Progenitor cell of endocrine pancreas (in vitro differentiated cells): ENCODE measurements at places on chromosomes 3 and 15. TPM values are rescaled to one million over a fixed set of nuclear protein-coding genes. Genes with fewer than 3 reads are reported as not detected.

Gene LMCD1
- total RNA-seq, result 24.3 and 26.1 TPM in 2 replicates

Gene PLA1A
- total RNA-seq, result 0.18 TPM in 1 of 2 replicates, not detected in the other

Gene CDCP1
- 10.1 and 15.3 TPM in 2 replicates for total RNA-seq

Gene RTP3
- not detected in 2 replicates for total RNA-seq

Gene TM4SF18
- total RNA-seq, result 0.36 TPM in 1 of 2 replicates, not detected in the other

Gene GCSAM
- not detected in 2 replicates for total RNA-seq

Gene MYO5A
- 24.9 and 31.0 TPM in 2 replicates for total RNA-seq

- H3K36me3 ChIP-seq, result no peaks in the 10 kb centered on the region
- no peak overlapping the region for H3K27ac ChIP-seq
- DNase-seq, result no peak
Measured at GRCh38 chr3:182597621-182598041, 195.7 kb upstream of the ATP11B start.

- no peak for DNase-seq
- H3K4me3 ChIP-seq, result no peak overlapping the region
- H3K4me1 ChIP-seq, result peaks cover 13% of the 10 kb centered on the region
- no peak overlapping the region for H3K27ac ChIP-seq
- H3K36me3 ChIP-seq, result no peaks in the 10 kb centered on the region
- H3K27me3 ChIP-seq, result peaks cover 7% of the 10 kb centered on the region
Measured at GRCh38 chr3:64083575-64083974, 60.3 kb upstream of the PSMD6 start.

DNA sequence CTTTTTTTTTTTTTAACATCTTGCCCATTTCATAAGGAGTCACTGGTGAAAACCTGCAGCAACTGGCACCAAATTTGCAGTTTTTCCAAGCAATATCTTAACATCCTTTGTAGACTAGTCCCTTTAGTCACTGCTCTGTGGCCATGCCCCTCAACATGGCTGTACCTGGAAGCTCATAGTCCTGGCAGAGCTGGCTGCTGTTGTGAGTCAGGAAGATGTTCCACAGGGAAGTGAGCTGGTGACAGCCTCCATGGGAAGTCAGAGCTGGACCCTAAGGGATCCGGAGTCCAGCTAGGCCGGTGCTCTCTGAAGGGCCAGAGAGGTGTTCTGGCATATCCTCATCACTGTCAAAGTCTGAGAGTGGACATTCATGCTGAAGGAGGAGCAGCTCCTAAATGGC is 99.3 kb upstream of the ZBED2 start:
- no peak overlapping the region for H3K27ac ChIP-seq
- DNase-seq, result no peak
- H3K4me3 ChIP-seq, result no peak overlapping the region

DNA sequence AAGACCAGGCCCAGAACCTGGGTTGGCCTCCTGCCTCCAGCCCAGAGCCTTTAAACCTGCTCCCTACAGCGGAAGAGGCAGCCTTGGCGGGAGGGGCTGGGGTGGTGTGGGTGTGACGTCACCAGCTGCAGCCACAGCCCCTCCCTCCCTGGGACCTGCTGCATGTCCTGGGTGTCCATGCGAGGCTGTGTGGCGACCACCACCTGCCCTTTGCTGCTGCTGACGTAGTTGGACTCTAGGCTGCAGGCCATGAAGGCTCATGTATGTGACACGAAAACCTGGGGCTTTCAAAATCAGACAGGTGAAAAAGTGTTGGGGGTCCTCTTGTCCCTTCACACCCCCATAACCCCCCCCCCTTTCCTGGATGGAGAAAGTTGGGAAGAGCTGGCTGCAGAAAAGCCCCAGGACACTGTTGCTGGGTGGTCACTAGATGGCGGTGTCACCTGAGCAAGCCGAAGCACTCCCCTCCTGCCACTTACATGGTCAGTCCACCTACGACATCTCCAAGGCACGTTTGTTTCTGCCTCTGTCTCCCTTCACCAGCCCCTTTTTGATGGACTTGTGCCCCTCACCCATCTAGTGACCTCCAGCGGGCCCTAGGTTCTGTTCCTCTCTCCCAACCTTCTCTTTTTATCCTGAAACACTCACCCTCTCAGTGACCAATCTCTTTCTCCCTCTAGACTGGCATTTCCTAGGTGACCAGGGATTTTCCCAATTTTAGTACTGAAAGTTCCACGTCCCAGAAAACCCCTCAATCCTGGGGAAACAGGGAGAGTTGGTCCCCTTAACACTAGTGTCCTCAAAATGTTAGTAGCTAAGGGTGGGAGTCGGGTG is 35.2 kb downstream of the SLC6A20 start:
- no peaks in the 10 kb centered on the region for H3K36me3 ChIP-seq
- H3K4me3 ChIP-seq, result no peak overlapping the region

- H3K4me1 ChIP-seq, result peaks cover 35% of the 10 kb centered on the region
- peak overlapping the region; percentile 98 for H3K27ac ChIP-seq
Measured at GRCh38 chr3:160564949-160565441, 376 bp downstream of the KPNA4 start.

DNA sequence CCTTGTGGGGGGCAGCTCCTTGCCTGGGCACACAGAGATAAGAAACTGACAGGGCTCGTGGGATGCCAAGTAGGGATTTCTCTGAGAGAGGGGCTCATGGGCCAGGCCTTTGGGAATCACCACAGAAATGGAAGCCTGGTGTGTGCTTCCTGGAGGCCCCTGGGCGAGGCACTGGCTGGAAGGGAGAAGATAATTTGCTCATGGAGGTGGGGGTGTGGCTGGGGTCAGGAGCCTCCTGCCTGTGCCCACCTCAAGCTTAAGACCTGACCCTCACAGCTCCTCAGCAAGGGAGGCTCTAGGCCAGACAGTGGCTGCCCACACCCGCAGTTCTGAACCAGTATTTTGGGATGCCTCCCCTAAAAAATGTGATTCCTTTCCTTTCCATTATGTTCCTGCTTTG is 16.9 kb upstream of the CPNE9 start:
- no peaks in the 10 kb centered on the region for H3K4me1 ChIP-seq
- DNase-seq, result no peak
- H3K27me3 ChIP-seq, result no peaks in the 10 kb centered on the region
- H3K36me3 ChIP-seq, result peaks cover 7% of the 10 kb centered on the region

GRCh38 chr3:66082679-66083078 is 44.0 kb upstream of the MAGI1 start:
- no peaks in the 10 kb centered on the region for H3K36me3 ChIP-seq
- H3K4me1 ChIP-seq, result peaks cover 21% of the 10 kb centered on the region
- no peak overlapping the region for H3K27ac ChIP-seq
- H3K4me3 ChIP-seq, result no peak overlapping the region
- no peak for DNase-seq
- H3K27me3 ChIP-seq, result no peaks in the 10 kb centered on the region

GRCh38 chr15:62452667-62453066 is 287.6 kb upstream of the C2CD4B start:
- H3K27me3 ChIP-seq, result no peaks in the 10 kb centered on the region
- no peaks in the 10 kb centered on the region for H3K36me3 ChIP-seq
- H3K4me3 ChIP-seq, result no peak overlapping the region
- DNase-seq, result no peak

GRCh38 chr3:10783360-10784351 is 32.4 kb upstream of the SLC6A11 start:
- peaks cover 54% of the 10 kb centered on the region for H3K27me3 ChIP-seq
- H3K36me3 ChIP-seq, result no peaks in the 10 kb centered on the region
- H3K4me3 ChIP-seq, result no peak overlapping the region
- H3K4me1 ChIP-seq, result no peaks in the 10 kb centered on the region
- no peak for DNase-seq
- H3K27ac ChIP-seq, result no peak overlapping the region

GRCh38 chr3:188927971-188928370 is 243.8 kb upstream of the TPRG1 start:
- no peaks in the 10 kb centered on the region for H3K4me1 ChIP-seq
- peaks cover 9% of the 10 kb centered on the region for H3K27me3 ChIP-seq
- H3K27ac ChIP-seq, result no peak overlapping the region
- no peak for DNase-seq
- no peaks in the 10 kb centered on the region for H3K36me3 ChIP-seq

GRCh38 chr3:119517112-119517511 is 18.8 kb downstream of the TIMMDC1 start:
- no peaks in the 10 kb centered on the region for H3K27me3 ChIP-seq
- no peak for DNase-seq
- no peaks in the 10 kb centered on the region for H3K4me1 ChIP-seq
- no peak overlapping the region for H3K27ac ChIP-seq

- H3K27me3 ChIP-seq, result no peaks in the 10 kb centered on the region
- peaks cover 14% of the 10 kb centered on the region for H3K4me1 ChIP-seq
- no peak for DNase-seq
- H3K4me3 ChIP-seq, result no peak overlapping the region
- H3K27ac ChIP-seq, result no peak overlapping the region
Measured at GRCh38 chr3:50294089-50294488, 1.9 kb upstream of the IFRD2 start.

DNA sequence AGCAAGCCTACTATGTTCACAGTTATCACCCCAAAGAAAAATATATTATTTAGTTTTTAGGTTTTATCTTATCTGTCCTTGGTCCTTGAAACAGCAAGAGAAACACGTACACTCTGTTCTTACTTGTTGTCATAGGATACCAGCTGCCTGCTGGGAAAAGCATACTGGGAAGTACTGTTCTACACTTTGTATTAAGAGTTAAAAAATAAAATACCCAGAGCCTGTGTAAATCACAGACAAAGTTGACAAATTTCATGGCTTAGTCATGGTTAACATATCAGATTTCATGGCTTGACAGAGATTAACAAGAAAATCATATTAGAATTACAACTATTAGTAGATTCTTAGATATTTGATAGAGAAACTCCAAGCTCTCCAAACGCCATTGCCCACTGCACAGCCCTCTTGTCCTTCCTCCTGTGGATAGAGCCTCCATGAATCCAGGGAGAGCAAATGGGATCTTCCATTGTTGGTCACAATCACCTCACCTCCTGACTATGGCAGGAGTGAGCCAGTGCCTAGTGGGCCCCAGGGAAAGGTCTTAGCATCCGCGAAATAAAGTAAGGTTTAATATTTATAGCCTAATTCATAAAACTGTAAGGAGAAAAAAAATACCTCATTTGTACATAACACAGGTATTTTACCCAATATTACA is 128.1 kb upstream of the WNT5A start:
- no peaks in the 10 kb centered on the region for H3K27me3 ChIP-seq
- peaks cover 3% of the 10 kb centered on the region for H3K4me1 ChIP-seq
- H3K4me3 ChIP-seq, result no peak overlapping the region
- H3K27ac ChIP-seq, result no peak overlapping the region
- no peaks in the 10 kb centered on the region for H3K36me3 ChIP-seq

GRCh38 chr15:28917791-28918140 is 32.0 kb downstream of the APBA2 start:
- peak overlapping the region; percentile 8 for H3K27ac ChIP-seq
- DNase-seq, result no peak
- peak overlapping the region; percentile 50 for H3K4me3 ChIP-seq
- no peaks in the 10 kb centered on the region for H3K36me3 ChIP-seq
- H3K4me1 ChIP-seq, result peaks cover 5% of the 10 kb centered on the region

DNA sequence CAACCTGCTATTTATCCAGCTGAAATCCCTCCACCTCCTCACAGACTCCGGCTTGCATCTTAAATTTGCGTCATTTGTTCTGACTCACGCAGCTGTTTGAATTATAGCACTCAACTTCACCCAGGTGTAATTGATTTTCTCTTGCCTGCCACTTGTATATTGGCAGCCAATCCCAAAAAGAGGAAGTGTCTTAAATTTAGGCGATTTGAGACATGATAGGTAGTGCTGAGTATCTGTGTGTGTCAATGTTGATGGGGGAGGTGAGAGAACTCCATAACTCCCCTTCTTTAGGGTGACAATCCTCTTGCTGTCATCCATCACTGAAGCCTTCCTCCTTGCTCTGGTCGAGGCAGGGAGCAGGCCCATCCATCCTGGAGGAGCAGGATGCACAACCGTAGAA is 77.2 kb upstream of the TPRG1 start:
- H3K4me1 ChIP-seq, result peaks cover 10% of the 10 kb centered on the region
- no peak overlapping the region for H3K4me3 ChIP-seq
- no peak overlapping the region for H3K27ac ChIP-seq
- no peaks in the 10 kb centered on the region for H3K36me3 ChIP-seq

- no peak overlapping the region for H3K27ac ChIP-seq
- DNase-seq, result no peak
- peaks cover 26% of the 10 kb centered on the region for H3K36me3 ChIP-seq
- no peaks in the 10 kb centered on the region for H3K4me1 ChIP-seq
Measured at GRCh38 chr3:9800529-9800928, 7.6 kb downstream of the ARPC4 start.
